ENCODE measurements at places on chromosomes 1 and 21.

DNA sequence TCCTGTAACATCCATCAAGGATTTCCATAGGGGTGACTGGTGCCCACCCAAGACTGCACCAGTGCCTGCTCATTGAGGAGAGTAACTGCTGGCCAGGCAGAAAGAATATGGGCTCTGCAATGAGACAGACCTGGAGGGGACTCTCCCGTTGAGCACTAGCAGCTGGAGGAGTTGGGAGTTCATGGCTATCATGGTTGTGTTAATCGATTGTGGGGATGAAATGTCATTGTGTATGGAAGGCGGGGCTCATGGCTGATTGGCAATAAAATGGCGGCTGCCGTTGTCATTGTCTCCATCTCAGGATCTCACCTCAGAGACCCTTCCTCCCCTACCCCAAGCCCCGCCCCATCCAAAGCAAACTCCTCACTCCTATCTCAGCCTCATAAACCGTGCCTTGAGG, 3.9 kb downstream of the TMEM125 start:
- no peak for DNase-seq

DNA sequence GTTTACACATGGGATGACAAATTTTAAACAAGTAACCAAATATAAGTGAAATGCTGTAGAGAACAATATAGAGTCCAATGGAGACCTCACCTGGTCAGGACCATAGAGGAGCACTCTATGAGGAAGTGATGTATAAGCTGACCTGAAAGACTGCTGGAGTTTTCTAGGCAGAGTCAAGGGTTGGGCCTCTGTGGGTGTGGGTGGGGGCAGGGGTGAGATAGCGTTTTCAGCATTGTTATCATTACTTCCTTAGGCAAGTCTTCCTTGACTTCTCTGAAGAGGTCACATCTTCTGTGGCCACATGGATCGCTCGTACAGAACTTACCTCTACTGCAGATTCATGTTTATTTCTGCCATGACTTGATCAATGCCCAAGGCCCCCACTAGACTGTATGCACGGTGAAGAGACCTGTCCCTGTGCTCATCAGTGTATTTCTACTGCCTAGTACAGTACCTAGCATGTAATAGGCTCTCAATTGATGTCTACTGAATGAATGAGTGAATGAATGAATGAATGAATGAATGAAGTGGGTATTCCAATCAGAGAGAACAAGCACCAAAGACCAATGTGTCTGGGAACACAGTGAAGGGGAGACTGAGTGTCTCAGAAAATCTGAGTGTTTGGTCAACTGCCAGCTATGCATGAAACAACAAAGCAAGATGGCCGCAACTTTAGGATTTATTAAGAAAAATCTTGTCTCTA, 116.5 kb downstream of the RNF220 start:
- no peak for DNase-seq

DNA sequence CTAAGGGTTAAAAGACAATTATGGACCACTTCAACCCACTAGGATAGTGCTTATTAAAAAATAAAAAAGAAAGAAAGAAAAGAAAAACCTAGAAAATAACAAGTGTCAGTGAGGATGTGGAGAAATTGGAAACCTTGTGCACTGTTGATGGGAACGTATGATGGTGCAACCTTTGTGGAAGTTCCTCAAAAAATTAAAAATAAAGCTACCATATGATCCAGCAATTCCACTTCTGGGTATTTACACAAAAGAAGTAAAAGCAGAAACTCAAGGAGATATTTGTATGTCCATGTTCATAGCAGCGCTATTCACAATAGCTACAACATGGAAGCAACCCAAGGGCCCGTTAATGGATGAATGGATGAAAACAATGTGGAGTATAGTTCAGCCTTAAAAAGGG, 115.2 kb upstream of the ATP1A1 start:
- no peak for DNase-seq

GRCh38 chr1:217313096-217313495, 317.8 kb downstream of the GPATCH2 start:
- no peak for DNase-seq

- DNase-seq = no peak
Measured at GRCh38 chr1:184425449-184426277, 38.8 kb downstream of the C1orf21 start.

- no peak for DNase-seq
Measured at GRCh38 chr1:90502194-90502593, 214.9 kb downstream of the BARHL2 start.

GRCh38 chr1:157400766-157401165, 151.5 kb downstream of the FCRL5 start:
- DNase-seq = no peak

DNA sequence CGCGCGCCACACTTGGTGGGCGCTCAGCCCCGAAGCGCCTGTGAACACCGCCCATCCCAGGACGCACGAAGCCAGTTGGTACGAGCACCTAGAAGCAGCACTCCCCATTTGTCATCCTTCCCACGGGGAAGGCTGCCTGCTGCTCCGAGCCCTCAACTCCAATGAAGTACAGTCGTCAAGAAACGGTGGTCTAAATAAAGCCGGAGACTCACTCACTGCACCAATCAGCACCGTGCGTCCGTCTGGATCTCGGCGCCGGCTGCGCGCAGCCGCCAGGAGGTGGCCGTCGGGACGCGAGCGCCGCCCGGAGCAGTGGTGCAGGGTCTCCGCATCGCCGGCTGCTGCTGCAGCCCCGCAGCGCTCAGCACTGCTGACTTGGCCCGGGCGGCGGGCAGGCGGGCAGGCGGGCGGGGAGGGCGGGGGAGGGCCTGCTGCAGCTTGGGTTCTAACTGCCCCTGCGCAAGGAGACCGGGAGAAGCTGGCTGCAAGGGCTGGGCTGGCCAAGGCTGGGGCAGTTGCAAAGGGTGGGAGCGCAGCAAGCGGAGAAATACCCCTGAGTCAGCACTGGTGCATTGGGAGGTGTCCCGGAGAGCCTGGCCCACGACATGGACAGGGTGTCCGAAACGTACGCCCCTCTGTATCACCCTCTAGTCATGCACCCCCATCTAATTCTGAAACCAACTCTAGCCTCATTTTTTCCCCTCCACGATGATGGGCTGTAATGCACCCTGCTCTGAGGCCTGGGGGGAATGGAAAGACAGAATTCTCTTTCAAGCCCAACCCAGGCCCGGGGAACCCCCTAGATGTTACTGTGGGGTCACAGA, 35.8 kb upstream of the H6PD start:
- no peak for DNase-seq

DNA sequence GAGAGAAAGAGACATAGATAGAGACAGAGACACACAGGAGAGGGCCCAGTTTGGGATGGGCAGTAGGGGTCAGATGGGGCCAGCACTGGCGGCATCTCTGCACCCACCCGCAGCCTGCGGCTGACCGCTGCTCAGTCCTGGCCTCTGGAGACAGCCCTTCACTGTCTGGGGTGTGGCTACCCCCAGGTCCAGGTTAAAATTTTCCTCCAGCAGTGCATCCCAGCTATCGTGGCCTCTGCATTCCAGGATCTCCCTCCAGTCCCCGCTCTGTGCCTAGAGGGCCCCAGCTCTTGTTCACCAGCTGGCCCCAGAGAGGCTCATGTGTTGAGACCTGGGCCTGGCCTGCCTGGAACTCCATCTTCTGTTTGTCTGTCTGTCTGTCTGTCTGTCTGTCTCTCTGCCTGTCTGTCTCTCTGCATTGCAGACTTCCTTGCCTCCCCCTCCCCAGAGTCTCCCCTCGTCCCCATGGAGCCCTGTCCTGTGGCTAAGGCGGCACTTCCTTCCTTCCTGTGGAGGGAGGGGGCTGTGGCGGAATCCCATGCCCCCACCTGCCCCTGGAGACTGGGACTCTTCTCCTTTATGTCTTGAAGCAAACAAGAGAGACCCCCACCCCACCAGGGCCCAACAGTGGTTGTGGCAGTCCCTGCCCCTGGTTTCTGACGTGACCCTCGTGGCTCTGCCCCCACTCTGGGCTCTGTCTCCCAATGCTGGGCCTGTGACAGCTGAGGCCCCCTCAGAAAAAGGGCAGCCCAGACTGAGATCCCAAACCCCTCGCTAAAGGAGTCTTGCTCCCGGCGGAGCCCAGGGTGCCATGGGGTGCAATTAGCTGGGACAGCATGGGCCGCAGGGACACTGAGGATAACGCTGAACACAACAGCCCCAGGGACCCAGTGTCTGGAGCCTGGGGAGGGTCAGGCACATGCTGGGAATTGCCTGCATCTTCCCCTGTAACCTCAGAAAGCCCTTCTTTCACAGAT, 241.8 kb downstream of the NPHP4 start:
- DNase-seq = no peak

All from anterior cingulate cortex (tissue), 58 donors.